ENCODE measurements at places on chromosomes 2 and 18. TPM values are rescaled to one million over a fixed set of nuclear protein-coding genes. Genes with fewer than 3 reads are reported as not detected.

The HOXD3 gene
- not detected for total RNA-seq

The SPATA3 gene
- total RNA-seq = 0.24 TPM

The UGT1A1 gene
- total RNA-seq = not detected

The NT5DC4 gene
- not detected for total RNA-seq

The TMEM163 gene
- total RNA-seq = 0.12 TPM

The USP34 gene
- total RNA-seq = 69.4 TPM

The UGT1A4 gene
- total RNA-seq = not detected

The IHH gene
- total RNA-seq = 0.10 TPM

The LYPD1 gene
- total RNA-seq = not detected

The SERPINB2 gene
- total RNA-seq = not detected

The QPCT gene
- 0.43 TPM for total RNA-seq

The ALPI gene
- total RNA-seq = not detected

The LRRFIP1 gene
- total RNA-seq = 240 TPM

The ALKAL2 gene
- total RNA-seq = not detected

The CCDC102B gene
- 2.4 TPM for total RNA-seq

The HAAO gene
- total RNA-seq = 0.17 TPM

The SNORC gene
- 0.85 TPM for total RNA-seq

The DES gene
- not detected for total RNA-seq

The RAB6C gene
- not detected for total RNA-seq

The SAG gene
- 1.3 TPM for total RNA-seq

The ARHGAP15 gene
- total RNA-seq = 70.2 TPM

The PTRHD1 gene
- total RNA-seq = 19.2 TPM

The BOLL gene
- not detected for total RNA-seq

The GKN1 gene
- not detected for total RNA-seq

The CNTNAP5 gene
- not detected for total RNA-seq

The GPR55 gene
- total RNA-seq = 1.5 TPM

The RMC1 gene
- total RNA-seq = 47.6 TPM

The TMEM200C gene
- total RNA-seq = not detected

The POTEE gene
- 0.57 TPM for total RNA-seq

The D2HGDH gene
- 27.5 TPM for total RNA-seq

The PMAIP1 gene
- total RNA-seq = 104 TPM

The RFTN2 gene
- total RNA-seq = not detected

The CELF4 gene
- not detected for total RNA-seq

The TEKT4 gene
- total RNA-seq = not detected

The TMEM37 gene
- not detected for total RNA-seq

The REG1A gene
- total RNA-seq = not detected

The LRATD1 gene
- total RNA-seq = not detected

The TMEM247 gene
- total RNA-seq = not detected

The KIF1A gene
- total RNA-seq = 3.3 TPM

The WDSUB1 gene
- 6.0 TPM for total RNA-seq

The APCDD1 gene
- not detected for total RNA-seq

The STAT4 gene
- 52.4 TPM for total RNA-seq

The ABCB11 gene
- total RNA-seq = not detected

The XIRP2 gene
- not detected for total RNA-seq

The PLB1 gene
- total RNA-seq = 0.64 TPM

The CXCR4 gene
- total RNA-seq = 139 TPM

The RGPD5 gene
- total RNA-seq = 38.6 TPM

The MYO7B gene
- 0.14 TPM for total RNA-seq

The POU3F3 gene
- not detected for total RNA-seq

The ZBTB14 gene
- 19.3 TPM for total RNA-seq

The UGT1A3 gene
- total RNA-seq = not detected

The B3GNT7 gene
- total RNA-seq = not detected

The LDLRAD4 gene
- 28.4 TPM for total RNA-seq

The DSEL gene
- 0.12 TPM for total RNA-seq

All from activated CD4-positive, alpha-beta memory T cell treated with anti-CD3 and anti-CD28 coated beads for 36 hours (primary cell).